ENCODE measurements at places on chromosomes 1 and 21.

DNA sequence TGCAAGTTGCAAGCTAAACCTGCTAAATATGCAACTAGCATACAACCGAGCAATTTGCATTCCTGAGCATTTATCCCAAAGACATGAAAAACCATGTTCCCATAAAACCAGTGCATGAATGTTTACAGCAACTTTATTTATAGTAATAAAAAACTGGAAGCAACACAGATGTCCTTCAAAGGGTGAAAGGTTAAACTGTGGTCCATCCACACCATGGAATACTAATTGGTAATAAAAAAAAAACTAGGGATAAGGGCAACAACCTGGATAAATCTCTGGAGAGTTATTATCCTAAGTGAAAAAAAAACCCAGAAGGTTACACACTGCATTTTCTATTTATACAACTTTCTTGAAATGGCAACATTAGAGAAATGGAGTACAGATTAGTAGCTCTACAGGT is 474.1 kb downstream of the SMYD3 start:
- no peak for DNase-seq

- peak; percentile 56 for DNase-seq
Observed at GRCh38 chr1:42978317-42979035, 19.8 kb upstream of the SLC2A1 start.

GRCh38 chr1:61921435-61921834 is 179.2 kb downstream of the PATJ start:
- DNase-seq = no peak

DNA sequence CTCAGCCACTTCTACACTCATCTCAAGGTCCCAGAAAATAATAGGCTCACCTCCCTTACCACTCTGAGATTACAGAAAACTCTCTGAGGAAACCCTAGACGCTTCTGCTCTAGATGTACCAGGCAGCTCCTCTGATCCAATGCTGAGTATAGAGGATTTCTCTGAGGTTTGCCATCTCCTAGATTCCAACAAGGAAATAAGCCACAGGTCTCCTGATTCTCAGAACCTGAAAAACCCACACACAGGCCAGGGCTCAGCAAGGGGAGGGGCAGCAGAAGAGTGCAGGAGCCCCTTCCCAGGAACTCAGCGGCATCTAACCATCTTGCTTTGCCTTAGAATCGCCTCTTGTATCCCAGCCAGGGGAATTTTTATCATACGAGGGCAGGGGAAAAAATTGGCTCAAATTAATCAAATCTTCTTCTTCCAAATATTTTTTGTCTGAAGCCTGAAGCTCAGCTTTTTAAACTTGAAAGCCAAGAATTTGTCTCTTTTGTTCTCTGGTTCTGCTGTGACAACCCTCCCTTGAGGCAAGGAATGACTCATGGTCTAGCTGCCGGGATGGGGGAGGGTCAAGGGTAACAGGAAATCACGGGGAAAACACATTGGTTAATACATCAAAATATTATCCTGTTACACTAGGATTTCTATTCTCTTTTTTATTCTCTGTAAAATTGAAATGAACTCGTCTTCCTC is 30.8 kb downstream of the GORAB start:
- DNase-seq = peak; percentile 53

GRCh38 chr1:67436511-67437055 is 6.4 kb upstream of the SERBP1 start:
- no peak for DNase-seq

DNA sequence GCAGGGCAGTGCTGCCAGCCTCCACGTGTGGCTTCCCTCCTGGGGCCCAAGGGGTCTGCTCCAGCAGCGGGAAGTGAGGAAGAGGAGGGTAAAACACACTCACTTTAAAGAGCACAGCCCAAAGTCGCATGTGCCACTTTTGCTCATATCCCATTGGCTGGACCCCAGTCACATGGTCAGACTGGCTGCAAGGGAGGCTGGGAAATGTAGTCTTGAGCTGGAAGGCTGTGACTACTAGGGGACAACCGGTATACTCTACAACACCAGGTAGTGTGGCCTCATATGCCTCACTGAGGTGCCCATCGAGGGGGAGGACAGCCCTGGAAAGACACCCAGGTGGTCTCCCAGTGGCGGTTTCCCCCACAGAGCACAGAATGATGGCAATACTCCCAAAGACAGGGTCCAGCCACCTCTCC is 45.2 kb downstream of the CAMK2N1 start:
- DNase-seq = no peak

DNA sequence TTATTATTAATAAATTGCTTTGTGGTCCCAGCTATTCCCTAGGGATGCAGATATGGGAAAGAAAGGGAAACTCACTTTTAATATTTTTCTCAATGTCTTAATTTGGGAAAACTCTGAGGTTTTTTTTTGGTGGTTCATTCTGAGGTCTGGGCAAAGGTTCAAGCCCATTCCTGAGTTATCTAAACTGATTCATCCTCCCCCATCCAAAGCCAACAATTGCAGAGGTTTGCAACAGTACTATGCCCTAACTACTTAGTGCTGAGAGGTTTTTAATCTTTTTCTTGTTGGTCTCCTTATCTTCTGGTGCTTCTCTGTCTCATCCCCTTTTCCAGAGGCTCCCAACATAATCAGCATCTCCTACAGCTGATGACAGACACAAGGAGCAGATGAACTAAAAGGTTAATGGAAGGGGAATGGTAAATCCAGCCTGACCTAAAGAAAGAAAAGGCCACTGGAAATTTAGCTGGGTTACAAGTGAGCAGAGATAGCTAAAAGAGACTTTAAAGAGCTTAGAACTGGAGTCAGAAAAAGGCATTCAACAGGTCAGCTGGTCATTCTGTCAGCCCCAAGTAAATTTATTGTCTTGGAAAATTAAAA is 390.4 kb downstream of the TGFB2 start:
- no peak for DNase-seq

DNA sequence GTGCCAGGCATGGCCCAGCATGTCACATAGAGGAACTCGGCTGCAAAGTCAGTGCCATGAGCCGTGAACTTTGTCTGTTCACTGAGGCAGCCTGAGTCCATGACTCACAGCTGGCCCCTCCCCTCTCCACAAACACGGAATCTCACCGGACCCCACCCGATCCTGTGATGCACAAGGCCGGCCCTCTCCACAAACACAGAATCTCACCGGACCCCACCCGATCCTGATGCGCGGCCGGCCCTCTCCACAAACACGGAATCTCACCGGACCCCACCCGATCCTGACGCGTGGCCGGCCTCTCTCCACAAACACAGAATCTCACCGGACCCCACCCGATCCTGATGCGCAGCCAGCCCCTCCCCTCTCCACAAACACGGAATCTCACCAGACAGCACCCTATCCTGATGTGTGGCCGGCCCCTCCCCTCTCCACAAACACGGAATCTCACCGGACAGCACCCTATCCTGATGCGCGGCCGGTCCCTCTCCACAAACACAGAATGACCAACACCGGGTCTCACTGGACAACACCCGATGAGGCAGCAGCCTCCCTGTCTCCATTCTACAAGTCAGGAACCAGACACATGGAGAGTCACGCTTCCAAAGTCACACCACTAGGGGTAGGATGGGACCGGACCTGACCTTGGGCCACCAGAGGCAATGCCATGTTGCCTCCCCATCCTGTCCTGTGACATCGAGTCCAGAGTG is 39.6 kb upstream of the GPR153 start:
- DNase-seq = no peak

DNA sequence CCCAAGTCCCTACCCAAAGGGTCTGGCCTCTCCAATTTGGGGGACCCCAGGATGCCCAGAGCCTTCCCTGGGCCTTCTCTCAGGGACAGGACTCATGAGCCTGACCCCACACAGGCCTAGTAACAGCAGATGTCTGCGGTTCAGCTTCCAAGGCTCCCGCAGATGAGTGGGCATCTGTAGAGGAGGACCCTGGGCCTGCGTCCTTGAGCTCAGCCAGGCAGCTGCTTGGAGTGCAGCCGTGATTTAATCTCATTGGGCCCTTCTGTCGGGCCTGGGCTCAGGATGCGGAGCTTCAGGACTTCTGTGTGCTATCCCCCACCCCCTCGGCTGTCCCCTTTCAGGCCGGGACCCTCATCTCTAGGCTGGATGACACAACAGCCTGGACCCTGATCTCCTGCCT is 35.4 kb downstream of the IGSF21 start:
- DNase-seq = no peak

- no peak for DNase-seq
Observed at GRCh38 chr1:191176131-191176530, 698.5 kb upstream of the BRINP3 start.

GRCh38 chr1:169060919-169061639 is 45.4 kb upstream of the ATP1B1 start:
- DNase-seq = no peak

DNA sequence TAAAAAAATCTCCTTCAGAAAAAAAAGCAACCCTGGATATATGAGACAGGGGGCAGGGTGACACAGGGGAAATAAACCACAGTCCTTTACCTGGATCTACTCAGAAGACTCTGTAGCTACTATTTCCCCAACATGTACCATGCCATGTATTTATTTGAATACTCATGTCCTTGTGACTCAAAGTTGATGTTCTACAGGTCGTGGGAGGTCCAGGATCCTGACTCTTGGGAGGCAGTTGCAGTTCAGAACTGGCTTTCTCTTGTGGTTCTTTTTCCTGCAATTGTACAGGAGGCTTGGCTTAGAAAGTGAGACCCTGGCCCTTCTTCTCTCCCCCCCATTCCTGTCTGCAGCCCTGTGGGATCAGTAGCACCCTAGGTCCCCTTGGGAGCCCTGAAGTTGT is 5.8 kb upstream of the IL24 start:
- no peak for DNase-seq

DNA sequence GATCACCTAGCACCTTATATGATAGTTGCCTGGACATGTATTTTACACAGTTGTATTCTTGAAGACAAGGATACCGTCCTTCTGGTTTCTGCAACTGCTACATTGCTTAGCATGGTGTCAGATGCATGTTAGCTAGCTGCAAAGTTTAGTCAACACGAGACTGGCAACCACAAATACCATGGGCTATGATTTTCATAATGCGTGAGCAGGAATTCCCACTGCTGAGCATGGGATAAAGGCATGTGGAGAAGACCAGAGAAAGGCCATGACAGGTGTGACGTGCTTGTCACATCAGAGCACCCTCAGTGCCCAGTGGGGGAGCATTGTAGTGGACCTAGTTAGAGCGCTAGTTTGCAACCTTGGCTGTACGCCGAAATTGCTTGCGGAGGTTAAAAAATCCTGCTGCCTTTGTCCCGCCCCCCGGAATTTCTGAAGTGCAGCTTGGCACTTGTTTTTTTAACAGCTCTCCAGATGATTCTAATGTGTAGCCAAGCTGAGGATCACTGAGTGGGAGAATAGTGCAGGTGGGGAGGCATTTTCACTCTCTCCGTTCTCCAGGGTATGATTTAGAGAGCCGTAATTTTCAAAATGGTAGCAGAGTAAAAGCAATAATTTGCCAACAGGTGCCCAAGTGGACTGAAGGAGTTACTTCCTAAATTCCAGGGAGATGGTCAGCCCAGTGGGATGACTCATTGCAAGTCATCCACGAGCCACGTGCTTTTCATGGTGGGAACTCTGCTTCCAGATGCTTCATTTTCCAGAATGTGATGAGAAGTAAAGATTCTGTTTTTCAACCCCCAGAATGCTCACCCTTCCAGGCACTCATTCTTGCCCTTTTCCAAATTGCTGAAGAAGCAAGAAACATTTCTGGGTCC is 81.0 kb downstream of the CNIH3 start:
- no peak for DNase-seq

- DNase-seq = no peak
Observed at GRCh38 chr1:164586591-164586990, 27.6 kb downstream of the PBX1 start.

DNA sequence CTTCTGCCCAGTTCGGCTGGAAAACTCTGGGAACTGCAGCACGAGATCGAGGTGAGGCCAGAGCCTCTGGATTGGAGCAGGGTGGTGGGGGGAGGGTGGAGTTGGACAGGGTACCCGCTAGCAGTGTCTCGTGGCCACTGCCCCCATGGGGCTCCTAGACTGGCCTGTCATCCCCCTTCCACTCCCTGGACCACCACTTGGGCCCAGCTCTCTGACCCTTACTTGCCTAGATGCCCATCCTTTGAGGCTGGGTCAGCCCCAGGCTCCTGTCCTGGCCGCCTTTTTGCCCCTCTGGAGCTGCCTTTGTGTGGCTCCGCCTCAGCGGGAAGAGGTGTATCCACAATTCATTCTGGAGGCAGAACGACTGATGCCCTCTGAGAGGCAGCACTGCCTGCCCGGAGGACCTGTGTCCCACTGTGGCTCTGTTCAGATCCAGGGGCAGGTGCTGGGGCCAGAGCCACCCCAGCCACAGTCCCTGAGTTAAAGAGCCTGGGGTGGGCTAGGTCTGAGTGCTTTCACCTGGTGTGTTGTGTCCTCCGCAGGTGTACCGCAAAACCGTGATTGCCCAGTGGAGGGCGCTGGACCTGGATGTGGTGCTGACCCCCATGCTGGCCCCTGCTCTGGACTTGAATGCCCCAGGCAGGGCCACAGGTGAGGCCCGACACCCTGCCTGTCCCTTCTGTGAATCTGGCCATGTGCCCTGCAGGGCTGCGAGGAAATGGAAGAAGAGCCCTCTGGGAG is 17.7 kb downstream of the FAAH start:
- DNase-seq = no peak

DNA sequence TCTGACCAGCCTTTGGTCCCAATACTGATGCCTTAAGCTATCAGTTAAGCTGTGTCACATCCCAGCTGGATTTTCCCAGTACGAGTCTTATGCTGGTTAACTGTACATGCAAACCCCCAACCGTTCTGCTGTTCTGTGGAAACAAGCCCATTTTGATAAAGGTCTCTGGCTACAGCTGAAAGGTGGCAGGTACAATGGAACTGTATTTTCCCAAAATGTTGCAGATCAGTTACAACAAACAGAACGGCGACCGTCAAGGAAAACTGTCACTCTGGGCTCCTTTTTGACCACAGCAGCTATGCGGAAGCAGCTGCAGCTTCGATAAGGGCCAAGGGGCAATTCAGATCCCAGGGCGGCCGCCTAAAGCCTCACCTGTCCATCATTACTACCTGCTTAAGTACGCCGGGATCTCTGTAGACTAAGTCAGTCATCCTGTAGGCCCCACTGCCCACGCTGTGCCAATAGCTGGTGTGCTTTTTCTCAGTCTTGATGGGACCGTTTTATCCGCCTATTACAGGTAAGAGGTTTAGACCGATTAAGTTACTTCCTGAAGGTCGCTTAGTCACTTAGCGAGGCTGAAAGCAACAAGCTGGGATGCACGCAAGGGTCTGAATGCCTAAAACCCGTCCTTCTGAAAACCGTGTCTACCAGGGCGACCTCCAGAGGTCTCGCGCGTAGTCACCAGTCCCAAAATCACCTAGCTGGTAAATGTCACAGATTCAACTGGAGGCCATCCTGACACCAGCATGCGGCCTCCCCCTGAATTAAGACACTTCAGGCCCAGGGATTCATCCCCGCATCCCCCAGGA is 11.1 kb upstream of the RAB42 start:
- no peak for DNase-seq

- DNase-seq = no peak
Observed at GRCh38 chr1:78286686-78287085, 204.1 kb upstream of the PTGFR start.

GRCh38 chr1:2633936-2634491 is 1.2 kb upstream of the MMEL1 start:
- no peak for DNase-seq

GRCh38 chr1:194028002-194028401 is 841.6 kb upstream of the B3GALT2 start:
- no peak for DNase-seq

Measured in brain pericyte (primary cell).